ENCODE measurements at places on chromosomes 12 and 14.

DNA sequence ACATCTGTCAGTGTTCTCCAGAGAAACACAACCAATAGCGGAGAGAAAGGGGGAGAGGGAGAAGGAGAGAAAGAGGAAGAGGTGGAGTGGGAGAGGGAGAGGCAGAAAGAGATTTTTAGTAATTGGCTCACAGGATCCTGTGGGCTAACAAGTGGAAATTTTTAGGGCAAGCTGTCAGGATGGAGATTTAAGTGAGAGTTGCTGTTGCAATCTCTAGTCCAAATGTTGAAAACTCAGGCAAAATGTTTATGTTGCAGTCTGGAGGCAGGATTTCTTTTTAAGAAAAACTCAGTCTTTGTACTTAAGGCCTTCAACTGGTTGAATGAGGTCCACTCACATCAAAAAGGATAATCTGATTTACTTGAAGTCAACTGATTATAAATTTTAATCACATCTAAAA lies 12.5 kb upstream of the GLIPR1L2 start:
- peak; percentile 8 for DNase-seq

GRCh38 chr12:131438881-131439280 lies 272.0 kb upstream of the SFSWAP start:
- no peak for DNase-seq

DNA sequence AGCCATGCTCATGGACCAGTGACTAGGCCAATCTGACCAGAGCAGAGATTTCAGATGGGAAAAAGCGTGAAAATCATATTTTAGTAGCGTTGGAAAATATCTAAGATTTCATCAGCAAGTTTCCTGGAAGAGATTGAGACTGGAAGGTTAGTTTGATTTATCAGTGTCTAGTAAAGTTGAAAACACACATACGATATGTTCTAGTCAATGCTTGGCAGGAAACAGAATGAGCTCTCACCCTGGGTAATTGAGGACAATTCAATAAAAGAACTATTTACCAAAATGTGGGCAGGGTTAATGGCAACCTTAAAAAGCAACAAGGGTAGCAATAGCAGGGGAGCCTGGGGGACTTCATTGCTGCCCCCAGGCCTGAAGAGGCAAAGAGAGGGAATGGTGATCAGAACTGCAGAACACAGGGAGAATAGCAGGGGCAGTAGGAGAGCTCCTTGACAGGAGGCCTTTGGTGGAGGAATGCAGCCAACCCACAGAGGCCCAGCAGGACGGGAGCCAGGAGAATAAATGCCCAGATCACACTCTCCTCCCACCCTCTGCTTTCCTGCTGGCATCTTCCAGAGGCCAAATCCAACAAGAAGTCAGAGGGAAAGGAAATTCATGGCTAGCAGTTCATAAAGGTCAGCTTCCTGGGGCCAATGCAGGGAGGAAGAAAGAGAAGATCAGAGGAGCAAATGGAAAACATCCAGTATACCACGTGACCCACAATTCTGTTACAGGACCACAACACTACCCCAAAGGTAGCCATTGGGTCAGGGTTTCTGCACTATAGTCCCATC lies 27.6 kb upstream of the LRP6 start:
- DNase-seq: no peak

DNA sequence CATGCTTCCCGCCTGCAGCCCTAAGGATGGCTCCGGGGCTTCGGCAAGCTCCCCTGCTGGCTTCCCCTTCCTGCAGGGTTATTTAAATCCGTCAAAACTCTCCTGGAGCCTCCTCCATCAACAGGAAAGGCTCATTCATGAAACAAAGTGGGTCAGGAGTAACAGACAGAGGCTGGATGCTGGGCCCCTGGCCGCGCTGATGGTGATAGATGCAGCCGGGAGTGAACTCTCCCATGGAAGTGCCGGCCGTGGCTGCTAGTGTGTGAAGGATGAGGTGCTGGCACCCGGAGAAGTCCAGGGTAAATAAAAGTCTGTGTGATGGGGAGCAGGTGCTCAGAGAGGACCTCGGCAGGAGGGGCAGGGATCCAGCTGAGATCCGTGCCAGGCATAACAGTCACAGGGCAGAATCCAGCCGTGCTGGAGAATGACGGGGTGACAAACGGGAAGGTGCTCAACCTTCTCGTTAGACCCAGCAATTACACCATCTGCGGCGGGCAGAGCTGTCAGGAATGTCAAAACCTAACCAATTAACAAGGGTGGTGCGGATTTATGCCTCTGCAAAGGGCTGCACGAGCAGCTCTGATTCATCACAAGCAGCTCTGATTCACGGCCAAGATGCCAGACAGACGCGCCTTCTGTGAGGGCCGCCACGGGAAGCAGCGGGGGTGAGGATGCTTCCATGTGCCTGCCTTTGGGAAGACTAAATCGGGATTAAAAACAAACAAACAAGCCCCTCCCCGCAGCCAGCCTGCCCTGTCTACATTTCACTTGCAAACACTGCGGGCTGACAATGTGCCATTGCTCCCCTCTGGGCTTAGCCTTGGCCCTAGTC lies 55.6 kb downstream of the SYNE3 start:
- peak; percentile 49 for DNase-seq

GRCh38 chr12:64603183-64603841 lies 7.0 kb upstream of the RASSF3 start:
- DNase-seq: no peak

DNA sequence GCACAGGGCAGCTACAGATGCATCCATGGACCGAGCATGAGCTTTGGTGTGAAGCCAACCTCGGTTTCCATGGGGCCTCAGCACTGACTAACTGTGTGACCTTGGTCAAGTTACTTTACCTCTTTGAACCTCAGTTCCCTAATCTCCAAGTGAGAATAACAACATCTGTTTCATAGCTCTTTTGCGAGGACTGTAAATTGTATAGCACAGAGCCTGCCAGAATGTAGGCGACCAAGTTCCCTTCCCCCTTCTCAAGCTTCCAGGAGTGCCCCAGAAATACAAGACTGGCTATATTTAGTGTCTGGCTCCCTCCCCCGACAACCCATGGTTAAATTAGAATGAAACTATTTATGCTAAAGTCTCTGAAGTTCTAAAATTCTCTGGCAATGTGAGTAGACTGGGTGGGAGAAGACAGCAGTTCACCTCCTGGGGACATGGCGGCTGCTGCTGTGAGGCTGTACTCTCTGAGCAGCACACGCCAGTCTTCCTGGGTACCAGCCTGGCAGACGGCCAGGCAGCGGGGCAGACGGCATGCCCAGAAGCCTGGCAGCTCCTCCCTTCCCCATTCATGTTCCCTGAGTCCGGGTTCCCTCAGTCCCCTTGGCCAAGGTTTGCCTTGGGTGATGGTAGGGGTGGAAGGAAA lies 22.0 kb upstream of the TMED10 start:
- peak; percentile 17 for DNase-seq

DNA sequence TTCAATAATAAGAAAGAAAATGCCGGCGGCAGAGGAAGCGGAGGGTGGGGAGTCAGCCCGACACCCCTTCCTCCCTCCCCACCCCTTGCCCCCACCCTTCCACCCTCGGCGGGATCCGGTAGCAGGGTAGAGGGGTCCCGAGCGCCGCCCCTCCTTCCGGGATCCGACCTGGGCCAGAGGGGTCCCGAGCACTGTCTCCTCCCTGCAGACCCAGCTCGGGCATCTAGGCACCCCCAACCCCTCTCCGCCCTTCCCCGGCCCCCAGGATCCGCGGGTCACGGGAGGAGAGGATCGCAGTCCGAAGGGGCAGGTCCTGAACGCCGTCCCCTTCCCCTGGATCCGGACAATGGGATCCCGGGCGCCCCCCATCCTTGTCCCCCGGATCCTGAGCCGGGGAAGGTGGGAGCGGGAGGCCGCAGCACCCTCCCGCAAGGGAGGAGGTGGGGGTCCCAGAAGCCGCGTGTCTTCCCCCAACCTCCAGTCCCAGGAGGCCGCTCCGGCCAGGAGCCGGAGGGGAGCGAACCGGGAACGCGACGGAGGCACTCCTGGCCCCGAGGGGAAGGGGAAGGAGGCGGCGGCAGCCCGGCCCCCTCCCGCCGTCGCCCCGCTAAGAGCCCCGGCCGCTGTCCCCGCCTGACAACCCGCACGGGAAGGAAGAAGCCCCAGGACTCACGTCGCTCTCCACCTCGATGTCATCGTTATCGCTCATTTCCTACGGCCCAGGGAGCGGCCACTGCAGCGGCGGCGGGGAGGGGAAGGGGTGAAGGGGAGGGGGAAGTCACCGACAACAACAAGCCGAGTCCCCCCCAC lies 481 bp downstream of the MAX start:
- no peak for DNase-seq

- peak; percentile 63 for DNase-seq
These were observed 73.4 kb downstream of the SPTB start for GRCh38 chr14:64806202-64806861.

- DNase-seq: peak; percentile 32
These were observed 8.9 kb downstream of the IKZF4 start for GRCh38 chr12:56029666-56030293.

DNA sequence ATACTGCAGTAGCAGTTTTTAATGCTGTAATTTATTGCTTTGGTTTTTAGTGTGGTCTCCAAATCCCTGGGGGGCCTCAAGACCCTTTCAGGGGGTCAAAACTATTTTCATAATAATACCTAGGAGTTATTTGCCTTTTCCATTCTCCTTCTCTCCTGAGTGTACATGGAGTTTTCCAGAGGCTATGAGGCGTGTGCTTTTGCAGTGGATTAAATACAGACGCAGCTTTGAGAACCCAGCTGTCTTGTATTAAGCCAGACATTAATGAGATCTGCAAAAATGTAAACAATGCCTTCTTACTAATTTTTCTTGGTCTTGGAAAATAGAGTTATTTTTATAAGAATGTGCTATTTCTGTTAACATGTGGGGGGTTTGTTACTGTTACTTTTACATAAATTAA lies 68.6 kb downstream of the SLC25A47 start:
- DNase-seq: peak; percentile 92

- no peak for DNase-seq
These were observed 102.7 kb upstream of the ST8SIA1 start for GRCh38 chr12:22437031-22437806.

DNA sequence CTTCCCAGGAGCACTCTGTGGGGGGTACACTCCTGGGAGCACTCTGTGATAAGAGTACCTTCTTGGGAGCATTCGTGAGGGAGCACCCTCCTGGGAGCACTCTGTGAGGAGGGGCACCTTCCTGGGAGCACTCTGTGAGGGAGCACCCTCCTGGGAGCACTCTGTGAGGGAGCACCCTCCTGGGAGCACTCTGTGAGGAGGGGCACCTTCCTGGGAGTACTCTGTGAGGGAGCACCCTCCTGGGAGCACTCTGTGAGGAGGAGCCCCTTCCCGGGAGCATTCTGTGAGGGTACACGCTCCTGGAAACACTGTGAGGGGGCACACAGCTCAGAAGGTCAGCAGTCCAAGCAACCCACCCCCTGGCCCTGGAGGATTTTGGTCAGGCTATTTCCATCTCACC lies 22.6 kb downstream of the LRCOL1 start:
- no peak for DNase-seq

GRCh38 chr12:3131129-3131528 lies 54.0 kb downstream of the TSPAN9 start:
- DNase-seq: no peak

DNA sequence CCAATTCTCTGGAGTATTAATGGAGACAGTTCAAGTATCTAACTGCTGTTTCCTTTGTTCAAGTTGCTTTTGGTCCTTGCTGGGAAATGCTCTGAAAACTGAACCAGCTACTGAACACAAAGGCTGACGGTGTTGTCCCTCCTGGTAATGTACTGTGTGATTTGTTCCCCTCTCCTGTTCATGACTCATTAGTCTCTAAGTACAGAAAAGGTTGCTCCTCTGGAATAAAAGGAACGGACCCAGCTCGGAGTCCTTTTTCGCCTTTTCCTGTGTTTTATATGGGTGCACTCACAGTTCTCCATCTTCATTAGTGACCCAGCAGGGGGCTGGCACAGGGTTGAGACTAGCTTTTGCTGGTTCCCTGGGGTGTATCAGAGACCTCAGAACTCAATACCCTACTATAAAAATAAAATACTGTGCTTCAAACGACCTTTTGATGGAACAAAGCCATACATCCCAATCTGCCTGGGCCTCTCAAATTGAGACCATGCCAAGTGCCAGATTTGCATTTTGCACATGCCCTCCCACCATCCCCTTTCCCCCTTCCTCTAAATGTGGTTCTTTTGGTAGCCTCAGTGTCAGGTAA lies 269.7 kb downstream of the RAD51B start:
- no peak for DNase-seq

DNA sequence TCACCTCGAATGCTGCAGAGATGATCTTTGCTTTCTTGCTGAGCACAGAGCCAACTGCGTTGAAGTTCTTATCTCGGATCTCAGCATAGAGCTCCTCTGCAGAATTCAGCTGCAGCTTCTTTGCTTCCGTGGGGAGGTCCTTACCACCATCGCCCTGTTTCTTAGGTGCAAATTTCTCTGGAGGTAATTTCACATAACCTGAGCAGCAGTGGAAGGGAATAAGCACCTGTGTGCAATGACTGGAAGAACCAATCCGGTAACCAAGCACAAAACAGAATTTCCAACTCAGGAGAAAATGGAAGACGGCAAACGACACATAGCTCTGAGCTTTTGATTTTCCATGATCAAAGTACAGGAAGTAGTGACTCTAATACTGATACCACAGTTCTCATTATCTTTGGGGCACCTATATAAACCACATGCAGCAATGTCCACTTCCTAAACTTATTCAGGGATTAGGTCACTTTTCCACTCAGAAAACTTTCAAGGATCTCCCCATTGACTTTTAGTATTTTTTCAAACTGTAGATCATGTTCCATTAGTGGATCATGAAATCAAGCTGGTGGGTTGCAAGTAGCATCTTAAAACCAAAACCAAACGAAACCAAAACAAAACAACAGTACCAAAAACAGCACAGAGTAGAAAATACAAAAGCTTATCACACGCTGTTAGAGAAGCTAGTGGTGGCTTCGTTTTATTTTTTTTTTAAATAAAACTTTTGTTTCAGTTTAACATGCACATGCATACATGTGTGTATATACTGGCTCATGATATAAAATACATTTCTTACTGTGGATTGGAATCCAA lies 18.9 kb upstream of the DIABLO start:
- DNase-seq: no peak

GRCh38 chr12:110922652-110923051 lies 2.3 kb upstream of the MYL2 start:
- DNase-seq: no peak

- DNase-seq: no peak
These were observed 38.0 kb downstream of the ABCD2 start for GRCh38 chr12:39581592-39581991.

DNA sequence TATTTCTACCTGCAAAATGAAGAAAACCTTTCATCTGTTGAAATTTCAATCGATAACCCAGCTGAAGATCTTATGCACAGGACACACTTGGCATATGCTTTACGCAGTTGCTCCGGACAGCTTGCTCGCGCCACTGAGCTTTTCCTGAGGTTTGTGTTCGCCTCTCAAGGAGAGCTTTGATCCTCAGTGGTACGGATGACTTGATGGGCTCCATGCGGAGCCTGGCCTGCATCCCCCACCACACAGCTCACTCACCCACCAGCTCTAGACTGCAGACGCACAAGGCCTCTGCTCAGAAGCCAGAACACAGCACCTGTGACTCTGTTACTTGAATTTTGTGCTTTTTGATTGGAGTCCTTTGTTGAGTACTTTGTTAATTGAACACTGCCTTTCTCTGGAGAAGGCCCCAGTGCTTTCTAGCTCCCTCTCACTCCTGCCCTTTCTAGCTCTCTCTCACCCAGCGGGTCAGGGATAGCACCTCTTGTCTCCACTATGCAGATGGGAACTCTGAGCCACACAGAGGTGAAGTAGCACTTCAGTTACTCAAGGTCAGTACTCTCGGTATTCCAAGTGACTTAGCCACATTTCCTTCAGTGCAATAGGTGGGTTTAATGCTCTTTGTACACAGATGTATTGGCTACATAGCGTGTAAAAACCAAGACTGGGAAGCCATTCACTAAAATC lies 52.1 kb downstream of the TBC1D30 start:
- DNase-seq: no peak
